ENCODE measurements at places on chromosomes 2 and 18.

DNA sequence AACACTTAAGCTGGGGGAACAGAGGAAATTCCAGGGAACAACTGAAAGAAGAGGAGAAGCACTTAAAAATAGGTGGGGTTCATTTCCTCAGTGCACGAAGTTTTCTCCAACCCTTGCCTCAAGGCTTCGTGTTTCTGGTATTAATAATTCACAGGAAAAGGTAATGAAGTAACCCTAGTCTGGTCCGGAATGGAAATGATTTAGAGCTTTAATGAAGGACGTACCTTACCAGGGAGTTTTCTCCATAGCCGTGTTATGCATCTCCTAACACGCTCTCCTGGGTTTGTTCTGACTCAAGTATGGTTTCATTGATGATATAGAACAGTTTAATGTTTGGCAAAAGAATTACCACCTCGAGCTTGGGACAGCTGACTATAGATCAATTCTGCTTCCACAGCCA lies 214.2 kb downstream of the MTX2 start:
- no peak for ATAC-seq

DNA sequence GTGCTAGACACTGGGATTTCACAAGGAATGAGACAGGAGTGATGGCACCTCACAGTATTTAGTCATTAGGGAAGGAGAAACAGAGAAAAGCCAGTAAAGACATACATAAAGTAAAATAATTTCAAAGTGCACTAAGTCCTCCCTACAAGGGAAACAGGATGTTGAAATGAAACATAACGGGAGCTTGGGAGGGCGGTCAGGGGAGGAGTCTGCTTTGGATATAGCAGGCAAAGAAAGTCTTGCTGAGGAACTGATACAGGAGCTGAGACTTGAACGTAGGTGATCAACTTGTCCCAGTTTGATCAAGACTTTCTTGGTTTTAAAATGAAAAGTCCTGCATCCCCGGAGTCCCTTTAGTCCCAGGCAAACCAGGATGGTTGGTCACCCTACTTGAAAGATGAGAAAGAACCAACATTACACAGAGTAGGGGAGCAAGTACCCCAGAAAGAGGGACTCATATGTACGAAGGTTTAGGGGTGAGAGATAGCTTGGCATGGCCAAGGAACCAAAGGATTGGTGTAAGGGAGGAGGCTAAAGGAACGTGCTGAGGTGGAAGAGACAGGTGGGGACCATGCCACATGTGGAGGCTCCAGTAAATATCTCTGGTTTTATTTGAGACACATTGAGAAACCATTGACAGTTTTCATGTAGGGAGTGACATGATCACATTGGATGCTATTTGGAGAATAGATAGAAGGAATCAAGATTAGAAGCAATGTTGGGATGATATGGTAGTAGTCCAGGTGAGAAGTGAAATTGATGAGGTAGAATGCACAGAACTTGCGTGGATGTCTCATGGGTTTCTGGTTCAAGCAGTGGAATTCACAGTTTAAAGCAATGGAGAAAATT lies 28.4 kb downstream of the FBXO48 start:
- ATAC-seq = no peak

DNA sequence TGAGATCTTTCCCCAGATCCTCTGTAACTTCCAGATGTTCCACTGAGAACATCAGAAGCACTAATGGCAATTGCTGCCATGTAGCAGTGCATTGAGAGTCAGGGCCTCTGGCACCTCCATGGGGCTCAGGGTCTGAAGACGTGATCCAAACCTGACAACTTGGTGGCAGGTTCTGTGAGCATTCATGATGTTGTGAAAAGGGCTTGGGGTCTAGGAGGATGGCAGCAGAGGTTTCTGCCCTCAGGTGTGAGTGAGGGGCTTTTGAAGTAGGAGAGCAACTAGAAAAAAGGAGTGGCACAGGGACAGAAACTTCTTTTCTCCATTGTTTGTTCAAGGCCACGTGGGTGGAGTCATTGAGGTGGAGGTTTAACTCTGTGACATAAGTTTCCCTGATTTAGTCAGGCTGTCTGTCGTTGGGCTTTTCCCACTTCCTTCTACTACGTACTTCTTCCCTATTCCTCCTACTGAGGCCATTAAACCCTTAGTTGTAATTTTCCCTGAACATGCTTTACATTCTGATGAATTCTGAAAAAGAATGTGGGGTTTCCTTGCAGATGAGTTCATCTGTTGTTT lies 13.1 kb downstream of the CFLAR start:
- ATAC-seq = no peak

DNA sequence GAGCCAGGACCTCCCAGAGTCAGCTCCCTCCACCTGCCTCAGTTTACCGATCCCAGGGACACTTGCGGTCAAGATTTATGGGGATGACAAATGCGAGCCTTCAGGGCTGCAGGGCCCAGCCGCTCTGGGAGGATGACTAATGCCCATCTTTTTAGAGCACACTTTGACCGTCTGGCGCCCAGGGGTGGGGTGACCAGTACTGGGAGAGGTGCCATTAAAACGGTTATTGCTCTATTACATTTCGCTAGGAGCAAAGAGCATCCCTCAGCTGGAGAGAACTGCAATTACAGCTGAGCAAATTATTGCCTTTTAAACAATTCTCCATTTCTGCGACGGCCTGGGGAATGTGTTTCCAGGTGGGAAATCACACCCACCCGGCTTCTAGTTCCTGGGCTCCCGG lies 42.6 kb upstream of the HPCAL1 start:
- no peak for ATAC-seq

GRCh38 chr2:11007331-11008264 lies 95.9 kb downstream of the KCNF1 start:
- ATAC-seq = no peak

DNA sequence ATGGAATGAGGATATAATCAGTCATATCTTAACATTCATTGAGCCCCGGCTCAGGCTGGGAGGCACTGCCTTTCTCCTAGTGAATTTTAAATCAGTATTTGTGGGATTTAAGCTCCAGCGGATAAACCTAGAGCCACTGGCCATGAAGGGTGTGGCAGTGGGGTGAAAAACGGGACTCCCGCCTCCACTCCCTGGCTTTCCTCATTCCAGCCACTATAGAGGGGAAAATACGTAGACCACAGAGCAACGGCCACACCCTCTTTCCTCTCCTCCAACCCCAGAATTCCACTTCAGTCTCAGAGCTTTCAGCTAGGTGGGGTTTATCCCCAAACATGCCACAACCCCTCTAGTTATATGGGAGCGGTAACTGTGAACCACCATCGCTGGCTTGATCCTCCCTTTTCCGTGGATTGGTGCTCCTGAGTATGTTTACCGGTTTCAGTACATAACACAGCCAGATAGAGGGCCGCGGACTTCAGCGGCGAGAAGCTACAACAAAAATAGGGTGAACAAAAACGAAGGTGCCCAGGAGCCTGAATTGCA lies 70.6 kb upstream of the ITGB6 start:
- peak; percentile 28 for ATAC-seq

- peak; percentile 90 for ATAC-seq
Observed at GRCh38 chr18:4455113-4455811, at the start of gene DLGAP1. Gene DLGAP1, minus strand, starts transcription at chr18:4455307.

DNA sequence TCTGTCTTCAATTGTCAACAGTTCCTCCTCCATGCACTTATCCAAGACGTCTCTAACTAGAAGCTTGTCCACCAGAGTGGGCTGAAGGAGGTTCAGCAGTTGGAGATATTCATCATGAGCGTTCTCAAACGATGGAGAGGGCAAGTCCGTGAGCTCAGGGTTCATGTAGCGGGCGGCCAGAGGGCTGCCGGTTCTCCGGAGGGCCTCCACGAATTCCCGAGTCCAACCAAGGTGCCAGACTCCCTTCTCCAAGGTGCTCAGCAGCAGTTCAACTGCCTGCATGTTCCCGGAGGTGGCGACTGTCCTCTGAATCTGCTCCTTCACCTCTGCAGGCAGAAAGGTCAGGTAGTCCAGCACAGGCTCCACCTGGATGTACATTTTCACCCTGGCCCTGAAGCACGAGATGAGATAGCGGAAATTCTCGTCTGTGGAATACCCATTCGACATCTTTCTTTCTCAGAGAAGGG lies 590 bp downstream of the IFIH1 start:
- no peak for ATAC-seq

- peak; percentile 43 for ATAC-seq
Observed at GRCh38 chr2:56230156-56230555, 46.4 kb downstream of the CCDC85A start.

DNA sequence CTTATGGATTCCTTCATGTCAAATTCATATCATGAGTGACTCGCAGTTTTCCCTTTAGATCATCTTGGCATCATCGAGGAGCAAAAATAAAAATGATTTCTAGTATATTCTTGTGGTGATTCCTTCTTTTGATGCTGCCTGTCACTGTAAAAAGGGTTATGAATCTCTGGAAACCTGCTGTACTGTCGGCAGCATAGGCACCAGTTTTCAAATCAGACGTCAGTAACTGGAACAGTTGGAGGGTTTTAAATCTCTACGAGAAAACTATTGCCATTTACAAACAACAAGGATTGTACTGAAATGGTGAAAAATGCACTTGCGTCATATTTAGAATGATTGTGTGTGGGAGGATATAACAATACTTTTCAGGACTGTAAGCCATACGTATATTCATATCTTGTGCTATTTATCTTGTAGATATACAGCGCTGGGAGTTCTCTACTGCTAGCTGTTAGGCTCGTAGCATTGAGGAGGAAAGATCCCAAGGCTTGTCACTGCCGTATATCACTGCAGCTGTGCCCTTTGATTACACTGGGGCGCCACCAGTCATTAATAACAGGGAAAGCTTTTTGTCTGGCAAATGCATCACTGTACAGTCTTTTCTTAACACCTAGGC lies 320.7 kb downstream of the MTX2 start:
- ATAC-seq = no peak

GRCh38 chr2:30883822-30884221 lies 76.6 kb upstream of the CAPN13 start:
- no peak for ATAC-seq

GRCh38 chr2:171858397-171858958 lies 35.6 kb downstream of the SLC25A12 start:
- ATAC-seq = no peak

GRCh38 chr18:24725644-24726415 lies 265.4 kb downstream of the HRH4 start:
- peak; percentile 27 for ATAC-seq

GRCh38 chr18:77566604-77567003 lies 317.0 kb downstream of the GALR1 start:
- ATAC-seq = no peak

GRCh38 chr2:150097901-150098531 lies 389.5 kb downstream of the RND3 start:
- ATAC-seq = peak; percentile 85

DNA sequence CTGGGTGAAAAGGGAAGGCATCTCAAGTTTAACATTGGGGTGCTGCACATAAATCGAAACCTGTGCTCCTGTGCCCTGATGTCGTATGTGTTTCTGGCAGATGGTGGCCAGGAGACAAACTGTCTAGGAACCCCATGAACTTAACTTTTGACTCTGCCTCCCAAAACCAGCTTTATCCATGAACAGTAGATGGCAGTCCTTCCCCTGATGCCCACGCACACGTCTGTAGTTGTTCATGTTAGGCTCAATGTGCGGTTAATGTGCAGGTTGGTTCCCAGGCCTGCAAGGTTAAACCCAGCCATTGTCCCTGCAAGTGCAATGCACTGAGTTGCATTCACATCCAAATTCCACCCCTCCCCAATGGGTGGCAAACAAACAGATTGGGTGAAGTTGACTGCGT lies 44.1 kb upstream of the SIX3 start:
- ATAC-seq = no peak

- ATAC-seq = no peak
Observed at GRCh38 chr2:225911019-225911418, 511.5 kb downstream of the NYAP2 start.

DNA sequence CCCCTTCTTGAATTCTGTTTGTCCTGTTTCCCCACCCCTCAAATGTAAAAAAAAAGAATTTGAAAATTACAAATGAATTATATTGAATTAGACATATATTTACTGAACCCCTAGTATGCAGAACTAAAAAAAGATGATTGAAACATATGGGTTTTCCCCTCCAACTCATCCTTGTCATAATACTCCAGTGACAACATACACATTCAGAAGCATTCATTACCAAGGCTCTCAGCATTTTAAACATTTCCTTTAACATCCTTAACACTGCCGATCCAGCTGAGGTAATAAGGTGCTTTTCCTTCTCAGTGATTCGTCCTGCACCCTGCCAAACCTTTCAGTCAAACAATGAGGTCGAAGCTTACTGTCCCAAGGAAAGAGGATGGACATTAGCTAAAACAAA lies 53.1 kb upstream of the DTNB start:
- no peak for ATAC-seq

DNA sequence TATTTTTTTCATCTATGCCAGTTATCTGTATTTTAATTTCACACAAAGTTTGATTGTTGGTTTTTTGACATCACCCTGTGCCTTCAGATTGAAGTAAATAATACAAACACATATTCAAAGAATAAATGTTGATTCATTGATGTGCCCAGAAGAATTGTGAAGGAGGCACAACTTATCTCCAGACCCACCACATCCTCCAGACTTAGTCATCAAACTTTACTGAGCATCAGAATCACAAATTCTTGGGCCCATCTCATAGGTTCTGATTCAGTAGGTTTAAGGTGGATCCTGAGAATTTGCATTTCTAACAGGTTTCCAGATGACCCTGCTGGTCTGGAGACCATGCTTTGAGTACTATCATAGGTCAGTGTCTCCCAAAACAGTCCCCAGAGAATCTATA lies 82.8 kb upstream of the PIK3C3 start:
- no peak for ATAC-seq

- ATAC-seq = no peak
Observed at GRCh38 chr18:56289381-56289780, 349.0 kb downstream of the TXNL1 start.

DNA sequence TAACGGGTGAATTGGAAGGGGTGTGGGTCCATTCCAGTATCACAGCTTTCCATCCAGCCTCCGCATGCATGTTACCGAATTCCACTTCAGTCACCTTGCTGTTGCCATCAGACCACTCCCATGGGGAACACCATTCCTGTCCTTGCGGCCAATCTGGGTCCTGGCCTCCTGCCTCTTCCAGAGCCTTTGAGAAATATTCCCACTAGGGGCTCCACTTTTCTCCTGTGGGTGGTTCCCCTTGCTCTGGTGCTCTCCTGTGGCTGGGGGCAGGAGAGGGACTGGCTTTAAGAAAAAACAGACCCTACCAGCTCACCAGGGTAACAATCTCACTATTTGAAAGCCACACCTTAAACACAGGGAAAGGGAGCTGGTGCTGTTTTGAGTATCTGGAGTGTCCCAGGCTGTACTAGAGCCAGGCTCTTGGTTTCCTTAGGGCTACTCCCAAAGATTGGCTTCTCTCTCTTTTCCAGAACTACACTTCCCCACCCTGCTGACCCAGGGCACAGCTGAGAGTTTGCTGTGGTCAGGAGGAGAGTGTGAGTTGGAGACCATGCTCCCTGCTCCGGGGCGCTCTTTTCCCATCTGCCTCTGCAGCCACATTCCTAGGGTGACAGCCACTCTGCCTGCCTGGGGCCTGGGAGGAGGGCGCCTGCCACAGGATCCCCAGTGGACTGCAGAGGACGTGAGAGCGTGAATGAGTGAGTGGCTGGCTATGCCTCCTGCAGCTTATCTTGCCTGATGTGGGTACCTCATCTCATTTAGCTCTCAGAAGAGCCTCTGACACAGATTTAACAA lies 460.8 kb upstream of the HS6ST1 start:
- no peak for ATAC-seq

Measured in motor neuron (in vitro differentiated cells).